T-helper 2 cell (primary cell): ENCODE measurements at places on chromosomes 16 and 17.

DNA sequence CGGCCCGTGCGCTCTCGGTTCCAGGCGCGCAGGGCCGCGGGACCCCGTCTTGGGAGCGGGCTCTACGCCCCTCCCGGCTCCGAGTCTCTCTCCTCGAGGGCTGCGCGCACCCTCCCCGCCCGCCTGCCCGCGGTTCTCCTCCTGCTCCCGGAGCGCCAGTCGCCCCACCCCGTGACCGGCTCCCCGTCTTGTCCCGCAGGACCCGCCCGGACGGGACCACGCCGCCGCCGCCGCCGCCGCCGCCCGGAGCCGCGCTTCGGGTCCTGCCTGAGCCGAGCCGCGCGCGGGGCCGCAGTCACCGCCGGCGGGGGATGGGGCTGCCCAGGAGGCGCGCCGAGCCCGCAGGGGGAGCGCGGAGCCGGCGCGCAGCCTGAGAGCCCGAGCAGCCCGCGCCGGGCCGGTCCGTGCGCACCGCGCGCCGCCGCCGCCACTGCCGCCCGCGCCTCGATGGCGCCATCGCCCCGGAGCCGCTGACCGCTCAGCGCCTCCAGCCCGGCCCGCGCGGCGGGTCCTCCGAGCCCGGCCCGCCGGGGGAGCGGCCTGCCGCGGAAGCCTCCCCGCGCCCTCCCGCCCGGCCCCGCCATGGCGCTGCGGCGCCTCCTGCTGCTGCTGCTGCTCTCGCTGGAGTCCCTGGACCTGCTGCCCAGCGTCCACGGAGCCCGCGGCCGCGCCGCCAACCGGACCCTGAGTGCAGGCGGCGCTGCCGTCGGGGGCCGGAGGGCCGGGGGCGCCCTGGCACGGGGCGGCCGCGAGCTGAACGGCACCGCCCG is at the start of gene SHISA6:
SHISA6 (plus strand) TSS at position 373 of the 770 bp plus-strand sequence.
- no peak for DNase-seq

GRCh38 chr17:49703557-49704277 is 4.0 kb downstream of the SLC35B1 start:
- DNase-seq = no peak

GRCh38 chr17:18910881-18911280 is 41.1 kb upstream of the SLC5A10 start:
- DNase-seq = no peak

DNA sequence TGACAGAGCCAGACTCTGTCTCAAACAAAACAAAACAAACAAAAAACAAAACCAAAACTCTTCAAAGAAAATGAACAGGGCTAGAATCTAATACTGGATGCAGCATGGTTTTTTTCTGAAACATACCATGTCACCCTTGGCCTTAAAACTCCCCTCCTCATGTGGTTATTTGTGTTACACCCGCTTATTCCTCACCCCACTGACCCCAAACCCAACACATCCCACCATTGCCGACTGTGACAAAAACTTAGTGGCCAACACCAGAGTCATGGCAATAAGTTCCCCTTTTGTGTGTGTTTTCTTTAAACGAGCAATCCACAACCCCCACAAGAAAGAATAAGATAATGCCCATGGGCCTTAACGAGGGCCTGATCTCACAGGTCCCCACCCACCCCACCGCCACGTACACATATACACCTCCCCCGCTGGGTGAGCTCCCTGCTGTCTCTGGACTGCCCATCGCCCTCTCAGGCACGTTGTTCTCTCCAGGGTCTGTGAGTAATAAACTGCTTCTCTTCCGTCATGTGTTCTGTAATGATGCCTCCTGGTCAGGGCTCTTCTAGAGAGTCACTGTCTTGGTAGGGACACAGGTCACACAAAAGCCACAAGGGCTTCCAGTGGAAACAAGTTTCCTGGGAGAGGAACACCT is 16.8 kb upstream of the ENGASE start:
- no peak for DNase-seq
